ENCODE measurements at places on chromosomes 4 and X. TPM values are rescaled to one million over a fixed set of nuclear protein-coding genes. Genes with fewer than 3 reads are reported as not detected.

GPAT3 gene
- total RNA-seq, result 0.30 TPM

PRKG2 gene
- 0.23 TPM for total RNA-seq

UGT2B15 gene
- not detected for total RNA-seq

MAGEA4 gene
- not detected for total RNA-seq

COL4A5 gene
- total RNA-seq, result 122 TPM

WWC2 gene
- total RNA-seq, result 42.4 TPM

STK32B gene
- total RNA-seq, result not detected

PDE6B gene
- total RNA-seq, result not detected

All from MCF 10A (cell line).